Esophagus squamous epithelium (tissue), 5 donors: ENCODE measurements at places on chromosomes 16 and 17.

- DNase-seq, result no peak
Measured at GRCh38 chr17:62821189-62822079, 13.3 kb upstream of the MARCHF10 start.

GRCh38 chr16:69039333-69039941, 66.0 kb upstream of the HAS3 start:
- DNase-seq, result no peak

DNA sequence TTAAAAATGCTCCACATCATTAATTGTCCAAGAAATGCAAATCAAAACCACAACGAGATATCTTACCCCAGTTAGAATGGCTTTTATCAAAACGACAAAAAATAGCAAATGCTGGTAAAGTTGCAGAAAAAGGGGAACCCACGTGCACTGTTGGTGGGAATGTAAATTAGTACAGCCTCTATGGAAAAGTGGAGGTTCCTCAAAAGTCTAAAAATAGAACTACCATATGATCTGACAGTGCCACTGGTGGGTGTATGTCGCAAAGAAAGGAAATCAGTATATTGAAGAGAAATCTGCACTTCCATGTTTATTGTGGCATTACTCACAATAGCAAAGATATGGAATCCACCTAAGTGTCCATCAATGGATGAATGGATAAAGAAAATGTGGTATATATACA, 38.2 kb upstream of the ZFHX3 start:
- no peak for DNase-seq

DNA sequence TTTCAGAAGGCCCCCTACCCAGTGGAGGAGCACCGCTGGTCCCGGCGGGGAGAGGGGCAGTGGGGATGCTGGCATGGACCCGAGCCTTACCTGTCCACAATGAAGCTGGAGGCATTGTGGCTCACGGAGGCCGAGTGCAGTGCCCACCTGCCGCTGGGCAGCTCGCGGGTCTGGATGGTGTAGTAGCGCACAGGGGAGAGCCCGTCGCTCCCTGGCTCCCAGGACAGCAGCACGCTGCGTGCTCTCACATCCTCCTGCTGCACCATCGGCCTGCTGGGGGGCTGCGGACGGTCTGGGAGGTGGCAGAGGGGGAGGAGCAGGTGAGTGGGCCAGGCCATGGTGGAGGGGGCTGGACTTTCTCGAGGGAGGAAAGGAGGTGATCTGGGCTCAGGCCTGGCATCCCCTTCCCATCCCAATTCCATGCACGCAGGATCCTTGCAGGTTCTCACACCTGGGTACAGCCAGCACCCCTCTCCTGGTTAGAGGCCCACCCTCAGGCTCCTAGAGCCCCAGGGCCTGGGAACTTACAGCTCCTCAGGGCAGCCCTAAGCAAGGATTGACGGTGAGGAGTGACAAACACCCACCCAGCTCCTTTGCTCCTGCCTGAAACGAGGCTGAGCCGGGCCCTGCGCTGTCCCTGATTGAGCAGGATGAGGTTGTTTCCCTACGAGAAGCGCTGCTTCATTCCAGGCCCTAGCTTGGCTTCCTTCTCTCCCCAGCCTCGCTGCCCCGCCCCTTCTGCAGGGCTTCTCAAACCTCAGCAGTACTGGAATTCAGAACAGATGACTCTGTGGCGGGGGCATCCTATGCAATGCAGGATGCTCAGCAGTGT, 76.2 kb upstream of the CDC42EP4 start:
- no peak for DNase-seq

- no peak for DNase-seq
Measured at GRCh38 chr17:62966426-62967204, 580 bp downstream of the TANC2 start.

DNA sequence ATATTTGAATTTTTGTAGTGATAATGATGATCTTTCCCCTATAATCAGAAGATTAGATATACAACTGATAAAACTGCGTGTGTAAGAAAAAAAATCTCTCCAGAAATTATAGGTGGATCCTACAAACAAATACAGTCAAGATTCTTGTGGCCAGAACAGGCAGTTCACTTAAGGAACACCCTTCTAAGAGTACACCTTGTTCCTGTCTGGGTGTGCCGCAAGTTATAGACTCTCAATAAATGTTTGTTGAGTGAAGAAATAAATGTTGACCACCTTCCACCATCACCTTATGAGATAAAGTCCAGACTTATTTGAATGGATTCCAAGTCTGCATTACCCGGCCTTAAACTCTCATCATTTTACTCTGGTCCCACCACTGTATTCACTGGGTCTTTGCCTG, 45.7 kb upstream of the SCNN1B start:
- DNase-seq, result no peak

DNA sequence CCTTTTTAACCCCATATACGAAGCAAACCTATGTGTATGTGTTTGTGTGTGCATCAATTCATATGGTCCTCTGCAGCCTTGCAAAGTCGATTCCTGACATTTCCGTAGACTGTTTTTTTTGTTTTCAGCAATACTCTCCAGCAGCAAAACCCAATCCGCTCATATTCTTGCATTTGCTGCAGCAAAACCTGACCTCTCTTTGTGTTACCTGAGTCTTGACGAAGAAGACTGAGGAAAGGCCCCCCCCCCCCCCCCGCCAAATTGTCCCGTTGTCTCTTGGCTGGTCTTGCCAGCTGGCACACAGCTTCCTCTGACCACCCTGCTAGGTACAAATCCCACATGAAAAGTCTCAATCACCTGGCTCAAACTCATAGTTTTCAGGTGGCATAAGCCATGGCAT, 494.7 kb downstream of the WWOX start:
- DNase-seq, result no peak

- DNase-seq, result no peak
Measured at GRCh38 chr16:13110124-13110796, 208.9 kb downstream of the SHISA9 start.

GRCh38 chr16:16905850-16906249, 526.9 kb downstream of the NPIPA7 start:
- DNase-seq, result no peak

GRCh38 chr17:65278820-65279184, 141.6 kb downstream of the RGS9 start:
- no peak for DNase-seq

DNA sequence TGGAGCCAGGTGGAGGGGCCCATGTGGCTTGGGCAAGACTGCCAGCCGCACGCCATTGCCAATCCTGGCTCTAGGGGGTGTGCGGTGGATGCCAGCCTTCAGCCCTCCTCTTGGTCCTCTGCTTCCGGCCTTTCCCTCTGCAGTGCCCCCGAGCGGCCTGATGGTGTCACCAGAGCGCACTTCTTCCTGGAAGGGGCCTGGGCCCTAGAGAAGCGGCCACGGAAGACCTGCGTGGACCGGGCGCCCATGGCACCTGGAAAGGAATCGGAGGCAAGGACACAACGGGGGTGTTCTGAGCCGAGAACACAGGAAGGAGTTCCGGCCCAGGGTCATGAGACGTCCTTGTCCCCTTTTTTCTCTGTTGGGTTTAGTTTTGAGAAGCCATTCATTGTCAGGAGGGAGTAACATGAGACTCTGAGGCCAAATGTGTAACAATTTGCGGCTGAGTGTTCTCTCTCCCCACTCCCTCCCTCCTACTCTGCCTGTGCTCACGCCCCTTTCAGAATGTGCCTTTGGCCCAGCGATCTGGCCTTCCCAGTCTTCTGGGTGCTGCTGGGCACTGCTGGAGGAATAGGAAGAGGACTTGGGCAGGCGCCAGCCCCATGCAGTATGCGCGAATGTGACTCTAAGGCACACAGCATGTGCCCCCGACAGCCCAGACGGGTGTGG, 92.8 kb downstream of the IRX3 start:
- no peak for DNase-seq

GRCh38 chr16:31063495-31063842, 10.6 kb downstream of the ZNF668 start:
- DNase-seq, result no peak

GRCh38 chr17:4221163-4221562, 42.6 kb downstream of the ANKFY1 start:
- no peak for DNase-seq

GRCh38 chr17:76188213-76189016, 47.4 kb upstream of the FOXJ1 start:
- no peak for DNase-seq

DNA sequence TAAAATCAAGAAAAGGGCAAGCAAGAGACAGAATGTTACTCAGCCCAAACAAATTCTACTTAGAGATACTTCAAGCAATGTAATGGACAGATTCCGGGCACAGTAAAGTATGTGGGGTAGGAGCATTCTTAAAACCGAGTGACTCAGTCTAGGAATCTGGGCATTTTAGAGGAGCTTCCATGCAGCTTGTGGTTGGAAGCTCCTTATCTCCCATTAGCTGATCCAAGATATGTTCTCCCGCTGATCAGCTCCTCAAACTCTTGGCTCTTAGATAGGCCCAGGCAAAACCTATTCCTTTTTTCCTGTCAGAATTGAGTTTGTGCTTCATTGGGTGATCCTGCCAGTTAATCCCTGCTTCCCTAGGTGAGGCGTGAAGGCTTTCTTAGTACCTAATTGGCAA, 303.3 kb downstream of the CEP112 start:
- no peak for DNase-seq

DNA sequence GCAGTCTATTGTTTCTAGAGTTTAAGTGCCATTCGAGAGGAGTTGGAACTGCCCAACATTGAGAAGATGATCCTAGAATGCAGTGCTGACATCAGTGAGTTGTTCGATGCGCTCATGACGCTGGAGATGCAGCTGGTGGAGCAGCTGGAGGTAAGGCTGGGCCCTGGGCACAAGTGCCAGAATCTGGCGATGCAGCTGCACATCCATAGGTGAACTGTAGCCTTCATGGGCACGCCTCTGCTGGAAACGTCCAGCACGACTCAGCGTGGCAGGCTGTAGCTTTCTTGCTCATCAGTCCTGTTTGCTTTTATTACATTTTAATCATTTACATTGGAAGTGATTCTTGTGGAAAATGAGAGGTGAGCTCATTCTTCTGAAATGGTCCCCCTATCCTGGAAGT, 31.7 kb downstream of the DRC3 start:
- no peak for DNase-seq

DNA sequence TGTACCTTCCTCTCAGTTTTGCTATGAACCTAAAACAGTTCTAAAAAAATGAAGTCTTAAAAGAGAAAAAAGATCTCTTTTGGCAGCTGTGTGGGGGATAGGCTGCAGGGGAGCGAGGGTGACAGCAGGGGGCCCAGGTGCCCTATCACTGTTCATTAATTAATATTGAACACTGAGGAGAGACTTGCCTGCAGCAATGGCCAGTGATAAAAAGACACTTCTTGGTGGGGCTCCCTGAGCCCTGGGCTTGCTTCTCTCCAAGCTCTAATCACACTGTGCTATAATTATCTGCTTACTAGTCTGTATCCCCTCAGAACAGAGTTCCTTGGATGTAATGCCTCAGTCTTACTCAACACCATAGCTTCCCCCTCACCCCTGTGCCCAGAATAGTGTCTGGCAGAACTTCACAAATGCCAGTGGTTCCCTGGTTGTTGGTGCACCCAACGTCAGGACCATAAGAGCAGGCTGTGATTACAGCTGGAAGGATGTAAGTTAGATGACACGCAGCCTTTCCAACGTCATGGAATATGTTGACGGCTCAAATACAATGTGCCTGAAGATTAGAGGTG, 52.0 kb upstream of the IRX6 start:
- DNase-seq, result no peak

- DNase-seq, result no peak
Measured at GRCh38 chr16:12455287-12455798, 348.3 kb downstream of the CPPED1 start.

- no peak for DNase-seq
Measured at GRCh38 chr17:8448310-8448709, 12.6 kb downstream of the NDEL1 start.

- DNase-seq, result no peak
Measured at GRCh38 chr17:2871720-2872119, 75.5 kb downstream of the RAP1GAP2 start.

DNA sequence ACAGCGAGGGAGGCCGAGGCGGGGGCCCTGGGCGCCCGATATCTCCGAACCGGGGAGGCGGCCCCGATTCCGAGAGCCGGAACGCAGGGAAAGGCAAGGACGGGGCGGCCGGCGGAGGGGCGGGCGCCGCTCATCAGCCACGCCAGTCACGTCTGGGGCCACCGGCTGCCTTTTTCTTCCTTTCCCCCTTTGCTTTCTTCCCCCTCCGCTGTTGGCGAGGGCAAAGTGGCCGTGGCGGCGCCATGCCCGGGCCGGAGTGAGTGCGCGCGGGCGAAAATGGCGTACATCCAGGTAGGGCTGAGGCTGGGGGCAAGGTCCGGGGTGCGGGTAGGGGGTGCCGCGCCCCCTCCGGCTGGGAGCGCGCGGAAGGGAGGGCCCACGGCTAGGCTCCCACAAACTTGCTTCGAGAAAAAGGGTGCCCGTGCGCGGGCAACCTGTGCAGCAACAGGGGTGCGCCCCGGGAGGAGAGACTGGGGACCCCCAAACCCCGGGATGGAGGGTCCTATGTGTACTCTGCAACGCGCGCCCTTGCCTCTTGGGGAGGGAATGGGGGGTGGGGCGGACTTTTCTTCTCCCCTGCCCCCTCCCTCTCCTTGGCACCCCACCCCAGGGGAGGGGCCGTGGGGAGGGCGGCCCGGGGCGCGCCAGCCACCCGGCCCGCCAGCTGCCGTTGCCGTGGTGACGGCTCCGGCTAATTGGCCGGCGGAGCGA, 486 bp downstream of the SYT17 start:
- DNase-seq, result no peak

- no peak for DNase-seq
Measured at GRCh38 chr17:65154770-65155589, 17.8 kb downstream of the RGS9 start.

- no peak for DNase-seq
Measured at GRCh38 chr16:48911700-48912099, 301.7 kb upstream of the N4BP1 start.
